ENCODE measurements at places on chromosomes 4 and X.

DNA sequence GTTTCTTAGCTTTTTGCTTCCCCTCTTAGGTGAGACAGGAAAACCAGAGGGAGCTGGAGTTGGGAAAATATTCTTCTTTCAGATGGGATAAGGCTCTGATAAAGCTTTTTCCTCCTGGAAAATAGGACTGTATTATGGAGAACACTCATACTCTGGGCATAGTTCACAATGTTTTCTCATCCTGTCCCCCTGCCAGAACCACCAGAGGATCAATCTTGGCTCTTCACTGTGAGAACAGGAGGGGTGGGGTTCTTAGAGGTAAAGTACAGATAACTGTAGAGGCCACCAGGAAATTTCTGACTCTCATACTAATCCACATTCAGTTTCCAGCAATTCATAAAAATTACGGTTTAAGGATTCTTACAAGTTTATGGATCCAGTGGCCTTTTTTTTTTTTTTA is 661.8 kb upstream of the MAGEB2 start:
- DNase-seq, result no peak

DNA sequence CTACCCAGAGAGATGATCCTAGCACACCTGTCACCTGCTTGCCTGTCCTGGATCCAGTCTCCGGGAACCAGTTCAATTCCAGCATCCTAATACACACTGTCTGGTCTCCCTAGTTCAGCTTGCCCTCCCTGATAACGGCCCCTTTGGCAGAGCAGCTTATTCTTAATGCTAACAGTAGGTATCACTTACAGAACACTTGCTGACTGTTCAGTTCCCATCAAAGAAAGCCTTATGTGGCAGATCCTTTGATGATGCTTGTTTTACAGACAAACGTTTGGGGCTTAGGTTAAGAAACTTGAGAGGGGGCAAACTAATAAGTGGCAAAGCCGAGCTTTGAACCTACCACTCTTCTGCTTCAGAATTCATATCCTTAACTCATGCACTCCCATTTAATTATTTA is 890 bp downstream of the RASSF6 start:
- peak; percentile 67 for DNase-seq

- DNase-seq, result no peak
These were observed 19.0 kb downstream of the MRPL1 start for GRCh38 chr4:77881460-77882295.

- DNase-seq, result no peak
These were observed 7.2 kb downstream of the PCDH7 start for GRCh38 chr4:30727409-30727808.

- DNase-seq, result peak; percentile 3
These were observed 198.9 kb downstream of the ANK2 start for GRCh38 chr4:113248320-113248719.

GRCh38 chr4:135354876-135355275 is 1153.3 kb upstream of the PABPC4L start:
- DNase-seq, result no peak

DNA sequence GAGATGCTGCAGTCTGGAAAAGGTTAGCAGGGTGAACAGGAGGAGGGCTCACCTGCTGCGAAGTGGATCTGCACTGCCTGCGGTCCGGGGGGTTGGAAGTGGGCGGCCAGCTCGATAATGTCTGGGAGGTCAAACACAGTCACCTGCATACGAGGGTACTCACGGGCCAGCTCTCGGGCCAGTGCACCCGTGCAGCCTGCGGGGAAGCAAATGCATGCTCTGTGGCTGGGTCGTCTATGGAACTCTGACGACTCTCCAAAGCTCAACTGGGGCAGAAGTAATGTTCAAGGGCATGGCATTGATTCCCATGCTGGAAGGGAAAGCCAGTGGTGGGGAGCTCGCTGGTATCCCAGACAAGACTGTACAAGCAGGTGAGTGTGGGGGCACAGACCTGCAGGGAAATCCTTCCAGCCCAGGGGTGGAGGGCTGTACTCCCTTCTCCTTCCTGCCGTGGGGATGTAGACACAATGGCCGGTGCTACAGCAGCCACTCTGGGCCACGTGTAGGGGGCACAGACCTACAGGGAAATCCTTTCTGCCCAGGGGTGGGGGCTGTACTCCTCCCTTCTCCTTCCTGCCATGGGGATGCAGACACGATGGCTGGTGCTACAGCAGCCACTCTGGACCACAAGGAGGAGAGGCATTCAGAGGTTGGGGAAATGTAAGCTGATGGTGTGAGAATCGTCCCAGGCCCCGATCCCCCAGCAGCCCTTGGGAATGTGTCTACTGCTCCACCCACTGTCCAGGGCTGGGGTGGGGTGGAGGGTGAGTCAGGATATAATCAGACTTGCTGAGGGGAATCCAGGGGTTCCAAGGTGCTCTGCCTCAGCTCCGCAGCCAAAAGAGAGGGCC is 26.2 kb upstream of the SLC25A6 start:
- no peak for DNase-seq

DNA sequence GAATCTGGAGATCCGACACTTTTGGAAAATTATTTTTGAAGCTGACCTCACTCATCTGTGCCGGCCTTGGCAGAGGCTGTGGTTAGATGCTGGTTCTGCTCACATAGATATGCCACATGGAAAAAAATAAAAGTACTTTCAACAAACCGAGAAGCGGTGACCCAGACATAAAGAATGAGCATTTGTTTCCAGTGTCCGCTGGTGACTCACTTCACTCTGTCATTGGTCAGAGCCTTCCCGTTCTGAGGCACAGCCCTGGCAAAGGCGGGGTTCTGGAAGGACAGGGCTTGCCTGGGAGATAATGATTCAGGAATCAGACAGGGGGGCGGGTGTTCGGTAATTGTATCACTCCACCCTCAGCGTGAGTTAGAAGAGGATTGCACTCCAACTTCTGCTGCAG is 172.4 kb upstream of the MXRA5 start:
- DNase-seq, result no peak

DNA sequence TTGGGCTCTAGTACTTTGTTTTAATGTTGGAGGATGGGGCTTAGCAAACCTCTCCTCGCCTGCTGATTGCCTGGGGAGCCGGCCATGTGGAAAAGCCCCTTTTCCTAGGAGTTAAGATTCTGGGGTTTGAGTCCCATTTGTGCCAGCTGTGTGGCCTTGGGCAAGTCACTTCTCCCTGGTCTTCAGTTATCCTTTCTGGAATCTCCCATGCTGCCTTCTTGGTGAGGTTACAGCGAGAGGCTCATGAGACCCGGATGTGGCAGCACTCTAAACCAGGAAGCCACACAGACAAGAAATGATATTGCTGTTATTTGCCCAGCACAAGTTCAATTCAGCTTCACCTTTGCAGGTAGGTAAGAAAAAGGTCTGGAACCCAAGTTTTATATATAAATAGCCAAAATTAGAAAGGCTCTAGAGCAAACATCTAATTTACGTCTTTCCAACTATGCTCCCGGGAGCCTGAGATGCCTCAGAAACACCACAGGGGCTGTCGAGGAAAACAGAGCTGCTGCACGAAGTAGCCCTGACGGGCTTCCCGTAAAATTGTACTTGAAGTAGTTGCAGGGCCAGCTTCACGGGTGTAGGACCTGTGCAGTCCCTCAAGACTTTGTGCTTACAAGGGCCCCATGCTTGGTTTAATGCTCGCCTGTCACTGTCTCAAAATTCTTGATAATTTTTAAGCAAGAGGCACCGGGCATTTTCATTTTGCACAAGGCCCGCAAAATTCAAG is 8.3 kb upstream of the SASH3 start:
- no peak for DNase-seq

DNA sequence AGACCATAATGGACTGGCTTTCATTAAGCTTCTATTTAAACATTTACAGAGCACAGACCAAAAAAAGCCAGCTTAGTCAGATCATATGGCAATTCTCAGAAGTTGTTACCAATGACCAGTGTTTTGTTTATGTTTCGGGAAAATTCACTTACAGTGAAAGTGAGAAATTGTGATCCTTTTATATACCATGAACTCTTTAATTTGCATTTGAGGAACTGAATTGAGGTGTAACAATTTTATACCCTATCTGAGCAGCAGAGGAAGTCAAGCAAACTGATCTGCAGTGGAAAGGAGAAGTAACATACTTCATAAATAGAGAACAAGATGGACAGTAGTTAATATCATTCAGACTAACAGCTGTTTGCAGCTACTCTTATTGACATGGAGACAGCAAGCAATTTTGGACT is 97.1 kb downstream of the TMA16 start:
- DNase-seq, result peak; percentile 89

DNA sequence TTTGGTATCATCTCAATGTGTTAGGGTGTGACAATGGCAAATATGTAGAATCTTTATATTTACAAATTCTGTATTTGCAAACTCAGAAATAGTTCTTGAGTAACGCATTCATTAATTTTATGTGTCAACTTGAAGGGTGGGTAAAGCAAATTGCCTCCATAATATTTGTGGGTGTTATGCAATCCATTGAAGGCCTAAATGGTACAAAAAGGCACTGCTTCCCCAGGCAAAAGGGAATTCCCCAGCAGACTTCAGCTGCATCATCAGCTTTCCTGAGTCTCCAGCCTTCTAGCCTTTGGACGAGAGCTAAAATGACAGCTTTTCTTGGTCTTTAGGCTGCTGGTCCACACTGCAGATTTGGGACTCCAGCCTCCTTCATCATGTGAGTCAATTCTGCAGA is 292.2 kb upstream of the PCDH7 start:
- DNase-seq, result no peak

GRCh38 chrX:31124536-31124935 is 52.7 kb upstream of the FTHL17 start:
- no peak for DNase-seq

GRCh38 chr4:119825696-119826095 is 197.1 kb upstream of the PDE5A start:
- DNase-seq, result no peak

DNA sequence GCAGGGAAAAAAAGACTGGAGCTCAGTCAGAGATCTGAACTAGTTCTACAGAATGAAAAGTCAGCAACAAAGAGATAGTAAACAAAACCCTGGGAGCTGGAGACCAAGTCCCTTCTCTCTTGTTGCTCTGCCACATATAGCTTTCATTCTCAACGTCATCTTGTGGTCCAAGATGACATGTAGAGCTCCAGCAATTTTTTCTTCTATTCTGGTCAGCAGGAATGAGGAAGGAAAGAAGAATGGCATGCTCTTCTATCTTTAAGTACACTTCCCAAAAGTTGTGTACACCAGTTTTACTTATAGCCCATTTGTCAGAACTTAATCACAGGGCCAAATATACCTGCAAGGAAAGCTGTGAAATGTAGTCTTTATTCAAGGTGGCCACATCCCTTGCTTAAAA is 45.6 kb downstream of the RAP2C start:
- no peak for DNase-seq

- DNase-seq, result no peak
These were observed 32.9 kb downstream of the USP9X start for GRCh38 chrX:41118156-41118555.

DNA sequence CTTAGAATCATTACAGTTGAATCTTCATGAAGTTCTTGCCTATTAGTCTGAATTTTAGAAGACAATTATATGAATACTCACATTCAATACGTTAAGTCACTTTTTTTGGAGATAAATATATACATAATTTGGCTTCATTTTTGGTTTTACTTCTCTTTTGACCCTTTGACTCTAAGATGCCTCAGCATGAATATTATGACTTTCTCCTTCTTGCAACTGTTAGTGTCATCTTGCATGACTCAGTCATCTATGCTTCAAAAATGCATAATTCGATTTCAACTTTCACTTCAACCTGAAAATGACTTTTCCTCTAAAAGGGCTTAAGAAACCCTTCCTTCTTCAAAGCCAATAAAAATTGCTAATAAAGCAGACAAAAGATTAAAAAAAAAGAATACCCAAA is 1427.5 kb downstream of the ADGRL3 start:
- no peak for DNase-seq

DNA sequence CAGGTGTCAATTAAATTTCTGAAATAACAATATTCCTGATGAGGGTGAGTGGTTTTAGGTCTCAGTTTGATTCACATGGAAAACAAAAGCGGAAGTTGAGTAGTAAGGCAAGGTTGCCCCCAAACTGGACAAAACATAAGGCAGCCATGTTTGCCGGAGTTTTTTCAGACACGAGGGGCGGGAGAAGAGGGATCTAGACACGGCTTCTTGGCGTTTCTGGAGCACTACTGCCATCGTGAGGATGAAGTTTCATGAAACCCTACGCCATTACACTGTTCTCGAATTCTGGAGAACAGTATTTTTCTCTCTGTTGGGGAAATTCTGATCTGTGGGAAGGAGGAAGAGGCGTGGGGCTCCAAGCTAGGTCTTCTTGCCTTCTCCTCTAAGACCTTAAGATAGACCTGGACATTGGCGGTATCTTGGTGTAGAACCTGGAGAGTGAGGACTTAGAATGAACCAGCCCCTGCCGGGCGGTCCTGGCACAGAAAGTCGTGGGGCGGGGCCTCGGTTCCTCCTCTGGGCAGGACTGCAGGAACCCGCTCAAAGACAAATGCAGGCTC is 160.3 kb downstream of the OR13H1 start:
- no peak for DNase-seq

DNA sequence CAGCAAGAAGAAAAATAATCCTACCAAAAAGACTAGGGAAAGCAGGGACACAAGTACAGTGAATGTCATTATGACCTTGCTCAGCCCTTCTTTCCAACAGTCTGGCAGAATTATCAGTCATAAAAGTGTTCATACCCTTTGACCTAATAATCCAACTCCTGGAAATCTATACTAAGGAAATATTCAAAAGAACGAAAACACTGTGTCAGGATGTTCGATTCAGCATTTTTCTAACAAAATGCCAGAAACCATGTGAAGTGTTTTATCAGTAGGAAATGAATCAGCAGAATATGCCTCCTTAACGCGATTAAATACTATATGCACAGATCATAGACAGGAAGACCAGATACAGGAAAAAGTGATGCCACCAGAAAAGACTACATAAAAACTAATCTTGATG is 16.2 kb upstream of the S100G start:
- DNase-seq, result no peak

GRCh38 chr4:101458914-101459313 is 111.6 kb upstream of the PPP3CA start:
- DNase-seq, result no peak

All from NAMALWA (cell line).